ENCODE measurements at places on chromosomes 5 and 9. TPM values are rescaled to one million over a fixed set of nuclear protein-coding genes. Genes with fewer than 3 reads are reported as not detected.

Gene HAVCR2
- 1.4 TPM for polyA plus RNA-seq

Gene RAPGEF6
- polyA plus RNA-seq: 2.0 TPM

GRCh38 chr5:167816354-167816753 lies 475.1 kb upstream of the WWC1 start:
- no peak for DNase-seq

- DNase-seq: no peak
Observed at GRCh38 chr5:159921721-159922120, 5.4 kb downstream of the ADRA1B start.

DNA sequence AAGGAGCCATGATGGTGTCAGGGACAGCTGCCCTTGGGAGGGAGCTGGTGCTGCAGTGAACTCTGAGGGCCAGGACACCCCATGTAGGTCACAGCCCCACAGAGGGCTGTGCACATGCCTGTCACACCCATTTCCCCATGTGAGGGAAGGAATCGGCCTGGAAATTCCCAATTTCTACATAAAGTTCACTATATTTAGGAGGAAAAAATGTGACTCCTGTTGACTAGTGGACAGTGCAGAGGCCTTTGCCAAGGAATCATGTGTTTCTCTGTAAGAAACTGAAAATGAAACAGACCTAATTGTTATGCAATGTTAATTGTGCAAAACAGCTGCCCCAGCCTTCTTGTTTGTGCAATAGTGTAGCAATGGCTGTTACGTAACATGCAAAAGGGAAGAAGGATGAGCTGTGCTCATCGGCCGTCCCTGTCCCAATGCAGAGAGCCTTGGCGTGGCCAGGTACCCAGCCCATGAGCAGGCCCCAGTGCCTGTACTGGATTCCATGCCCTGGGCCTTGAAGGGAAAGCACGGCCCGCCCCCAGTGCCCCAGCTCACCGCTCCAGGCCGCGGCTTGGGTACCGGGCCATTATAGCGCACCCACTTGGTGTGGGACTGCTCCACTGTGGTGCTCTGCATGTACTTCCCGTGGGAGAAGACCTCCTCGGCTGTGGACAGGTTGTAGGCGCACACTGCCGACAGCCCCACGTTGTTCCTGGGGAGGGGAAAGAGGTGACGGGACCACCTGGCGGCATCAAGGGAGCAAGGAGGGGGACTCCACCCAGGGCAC lies 70.0 kb downstream of the SECISBP2 start:
- DNase-seq: peak; percentile 76

Measured in psoas muscle (tissue), 8 donors.